ENCODE measurements at places on chromosomes 3 and 15. TPM values are rescaled to one million over a fixed set of nuclear protein-coding genes. Genes with fewer than 3 reads are reported as not detected.
A peak's percentile ranks its signal among the peaks of the same experiment; 100 is the strongest.

Gene DUOXA2
- not detected for polyA plus RNA-seq

DNA sequence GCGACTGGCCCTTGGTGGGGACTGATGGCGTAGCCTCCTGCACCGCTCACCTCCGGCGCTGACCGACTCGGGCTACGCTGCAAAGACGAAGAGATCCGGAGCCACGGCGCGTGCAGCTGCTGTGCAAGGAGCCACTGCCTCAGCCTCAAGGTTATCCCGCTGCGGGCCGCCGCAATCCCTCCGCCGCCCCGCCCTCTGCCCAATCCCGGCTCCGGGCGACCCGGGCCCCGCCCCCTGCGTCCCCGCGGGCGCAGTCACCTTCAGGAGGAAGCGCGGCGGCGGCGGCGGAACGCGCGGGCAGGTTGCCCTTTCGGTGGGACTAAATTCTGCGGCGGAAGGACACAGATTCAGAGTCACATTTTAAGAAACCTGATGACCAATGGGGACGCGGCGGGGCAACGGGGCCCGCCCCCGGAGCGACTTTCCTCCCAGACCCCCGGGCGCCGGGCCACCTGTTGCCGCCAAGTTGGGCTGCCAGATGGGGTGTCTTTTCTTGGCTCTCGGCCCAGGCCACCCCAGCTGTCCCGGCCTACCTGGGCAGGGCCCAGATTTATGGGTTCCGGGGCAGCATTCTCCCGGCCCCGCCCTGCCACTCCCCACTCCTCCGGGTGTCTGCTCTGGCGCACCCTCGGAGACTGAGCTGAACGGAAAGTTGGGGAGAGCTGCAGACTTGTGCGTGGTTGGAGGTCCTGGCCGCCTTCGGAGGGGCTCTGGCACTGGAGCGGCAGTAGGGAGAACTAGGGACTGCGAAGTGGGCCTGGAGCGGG, at the start of gene PKM:
TSS of gene PKM (minus strand) at position 125 of the 767 bp plus-strand sequence. CDS start 12,093 bp downstream, outside the sequence.
- peak; percentile 97 for DNase-seq

Gene SERPINI1
- polyA plus RNA-seq, result 39.9 TPM

Gene POLQ
- 9.7 TPM for polyA plus RNA-seq

- no peak for DNase-seq
Observed at GRCh38 chr15:98070137-98070536, 109.6 kb downstream of the ARRDC4 start.

Gene LRRC3B
- polyA plus RNA-seq, result 1.8 TPM

DNA sequence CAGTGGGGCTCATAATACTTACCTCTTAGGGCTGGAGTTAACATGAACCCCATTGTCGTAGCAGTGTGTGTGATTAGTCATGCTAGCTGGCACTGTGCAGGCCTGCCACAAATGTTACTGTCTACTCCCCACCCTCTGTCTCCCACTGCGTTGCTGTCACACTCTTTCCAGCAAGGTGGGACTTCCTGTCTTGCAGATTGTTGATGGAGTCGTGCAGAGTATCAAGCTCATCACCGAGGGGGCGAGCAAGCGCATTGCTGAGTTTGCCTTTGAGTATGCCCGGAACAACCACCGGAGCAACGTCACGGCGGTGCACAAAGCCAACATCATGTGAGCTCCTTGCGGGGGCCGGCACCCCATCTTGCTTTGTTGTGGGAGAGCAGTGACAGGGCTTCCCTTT, 12.9 kb downstream of the IDH3A start:
- DNase-seq, result no peak

DNA sequence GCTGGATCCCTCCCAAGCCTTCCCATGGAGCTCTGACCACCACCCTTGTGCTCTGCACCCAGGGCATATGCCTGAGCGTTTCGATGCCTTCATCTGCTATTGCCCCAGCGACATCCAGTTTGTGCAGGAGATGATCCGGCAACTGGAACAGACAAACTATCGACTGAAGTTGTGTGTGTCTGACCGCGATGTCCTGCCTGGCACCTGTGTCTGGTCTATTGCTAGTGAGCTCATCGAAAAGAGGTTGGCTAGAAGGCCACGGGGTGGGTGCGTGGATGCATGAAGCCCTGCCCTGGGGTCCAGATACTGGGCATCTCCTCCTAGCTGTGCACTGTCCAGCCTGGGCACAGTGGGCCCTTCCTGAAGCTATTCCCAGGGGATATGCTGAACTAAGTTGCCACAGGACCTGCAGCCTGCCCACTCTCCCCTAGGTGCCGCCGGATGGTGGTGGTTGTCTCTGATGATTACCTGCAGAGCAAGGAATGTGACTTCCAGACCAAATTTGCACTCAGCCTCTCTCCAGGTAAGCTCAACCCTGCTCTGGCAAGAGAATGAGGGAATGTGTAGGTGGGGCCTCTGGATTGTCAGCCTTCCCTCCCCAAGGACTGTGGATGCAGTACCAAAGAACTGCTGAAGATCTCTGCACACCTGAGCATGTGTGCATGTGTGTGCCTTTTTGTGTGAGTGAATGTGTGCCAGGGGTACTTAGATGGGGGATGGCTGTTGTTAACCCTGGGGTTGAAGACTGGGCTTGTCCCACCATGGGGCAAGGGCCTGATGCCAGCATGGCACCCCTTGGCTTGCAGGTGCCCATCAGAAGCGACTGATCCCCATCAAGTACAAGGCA, 2.1 kb downstream of the MYD88 start:
- DNase-seq, result no peak

- no peak for DNase-seq
Observed at GRCh38 chr15:74123658-74124057, 6.7 kb upstream of the ISLR2 start.

- DNase-seq, result no peak
Observed at GRCh38 chr3:150528354-150528797, 17.9 kb downstream of the SERP1 start.

DNA sequence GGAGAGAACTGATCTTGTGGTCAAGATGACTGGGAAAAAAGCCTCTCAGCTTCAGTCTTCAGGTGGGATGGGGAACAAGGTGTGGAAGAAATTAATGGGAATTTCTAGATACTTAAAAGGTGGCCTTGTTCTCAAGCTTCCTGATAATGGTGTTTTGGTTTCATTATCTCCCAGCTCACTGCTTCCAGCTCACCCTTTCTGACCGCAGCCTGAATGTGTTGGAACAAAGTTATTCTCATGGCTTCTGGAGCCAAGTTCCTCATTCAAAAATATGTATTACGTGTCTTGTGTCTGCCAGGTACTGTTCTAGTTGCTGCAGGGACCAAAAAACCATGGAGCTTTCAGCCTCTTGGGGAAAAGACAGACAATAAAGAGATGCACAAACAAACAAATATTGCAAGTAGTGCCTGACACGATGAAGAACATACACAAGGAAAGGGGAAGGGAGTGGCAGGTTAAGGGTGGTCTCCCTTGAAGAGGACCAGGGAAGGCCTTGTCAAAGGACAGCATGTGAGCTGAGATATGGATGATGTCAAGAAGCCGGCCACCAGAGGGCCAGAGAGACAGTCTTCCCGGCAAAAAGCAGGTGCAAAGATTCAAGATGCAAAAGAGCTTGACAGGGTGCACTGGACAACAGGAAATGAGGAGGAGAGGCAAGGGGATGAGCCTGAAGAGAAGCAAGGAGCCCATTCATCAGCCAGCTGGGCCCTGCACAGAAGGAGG, 35.5 kb downstream of the ARRDC4 start:
- peak; percentile 30 for DNase-seq

- no peak for DNase-seq
Observed at GRCh38 chr3:4695846-4696245, 202.7 kb downstream of the ITPR1 start.

Gene TEX55
- polyA plus RNA-seq, result not detected

DNA sequence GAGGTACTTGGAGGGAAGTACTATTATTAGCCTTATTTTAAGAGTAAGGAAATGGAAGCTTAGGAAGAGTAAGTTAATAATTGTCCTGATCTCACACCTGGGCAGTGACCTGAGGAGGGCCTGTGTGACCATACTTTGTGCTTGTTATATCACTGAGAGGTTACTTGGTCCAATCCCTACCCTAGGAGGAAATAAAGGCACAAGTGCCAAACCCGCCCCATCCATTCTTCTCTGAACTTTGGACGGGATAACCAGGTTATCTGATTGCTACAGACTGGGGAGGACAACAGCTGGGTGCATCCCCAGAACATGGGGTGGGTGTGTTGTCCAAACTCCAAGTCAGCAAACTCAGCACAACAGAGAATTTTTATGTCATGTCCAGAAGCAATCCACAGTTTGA, 77.7 kb upstream of the NR2E3 start:
- no peak for DNase-seq

- DNase-seq, result no peak
Observed at GRCh38 chr15:70806992-70807712, 43.8 kb upstream of the UACA start.

DNA sequence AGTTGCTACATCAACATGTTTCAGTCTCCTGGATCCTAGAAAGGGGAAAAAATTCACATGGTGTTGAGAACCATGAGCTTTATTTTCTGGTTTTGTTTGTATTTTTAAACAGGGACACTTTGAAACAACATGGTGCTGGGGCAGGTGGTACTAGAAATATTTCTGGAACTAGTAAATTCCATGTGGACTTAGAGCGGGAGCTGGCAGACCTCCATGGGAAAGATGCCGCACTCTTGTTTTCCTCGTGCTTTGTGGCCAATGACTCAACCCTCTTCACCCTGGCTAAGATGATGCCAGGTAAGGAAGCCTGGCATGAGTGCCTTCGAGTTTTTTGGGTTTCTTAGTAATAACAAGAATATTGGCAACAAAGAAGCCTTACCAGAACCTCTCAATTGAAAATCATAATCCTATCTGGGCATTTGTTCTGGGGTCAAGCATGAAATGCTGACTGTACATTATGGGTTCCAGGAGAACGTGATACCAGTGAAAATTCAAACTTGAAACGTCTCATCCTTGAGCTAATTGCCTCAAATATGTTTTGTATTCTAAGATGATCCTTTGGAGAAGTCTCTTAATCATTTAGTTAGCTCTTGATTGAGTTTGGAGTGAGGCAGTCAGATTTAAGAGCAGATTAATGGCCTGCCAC, 7.9 kb downstream of the ALAS1 start:
- no peak for DNase-seq

DNA sequence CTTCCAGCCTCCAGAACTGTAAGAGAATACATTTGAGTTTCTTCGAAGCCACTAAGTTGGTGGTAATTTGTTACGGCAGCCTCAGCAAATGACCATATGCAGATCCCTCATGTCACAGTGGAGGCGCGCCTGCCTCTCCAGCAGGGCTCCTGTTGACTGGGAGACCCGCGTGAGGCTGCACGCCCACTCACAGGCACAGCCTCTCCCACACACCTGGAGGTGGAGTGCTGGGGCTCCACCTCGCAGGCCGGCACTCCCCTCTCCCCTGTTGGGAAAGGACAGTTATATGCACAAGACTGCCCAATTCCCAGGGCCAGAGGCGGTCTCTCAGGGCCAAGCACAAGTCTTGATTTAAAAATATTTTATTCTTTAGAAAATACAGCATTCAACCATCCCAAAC, 2.8 kb upstream of the TLR9 start:
- no peak for DNase-seq

Gene SKOR1
- 0.70 TPM for polyA plus RNA-seq

- DNase-seq, result no peak
Observed at GRCh38 chr15:31268911-31269784, 57.5 kb upstream of the KLF13 start.

DNA sequence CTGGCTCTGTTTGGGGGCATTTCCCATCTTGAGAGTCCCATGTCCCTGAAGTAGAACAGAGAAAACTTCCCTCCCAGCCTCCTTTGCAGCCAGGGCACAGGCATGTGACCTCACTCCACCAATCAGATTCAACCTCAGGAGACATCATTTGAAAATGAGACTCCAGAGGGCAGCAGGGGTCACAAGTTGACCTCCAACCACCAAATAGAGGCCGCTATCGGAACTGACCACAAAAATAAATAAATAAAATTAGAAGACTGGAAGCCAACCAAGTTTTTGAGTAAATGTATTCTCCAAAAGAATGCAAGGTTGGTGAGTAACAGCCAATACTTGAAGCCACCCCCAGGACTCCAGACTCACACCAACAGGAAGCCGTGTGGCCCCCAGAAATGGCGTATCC, 106.5 kb downstream of the CHSY1 start:
- no peak for DNase-seq

DNA sequence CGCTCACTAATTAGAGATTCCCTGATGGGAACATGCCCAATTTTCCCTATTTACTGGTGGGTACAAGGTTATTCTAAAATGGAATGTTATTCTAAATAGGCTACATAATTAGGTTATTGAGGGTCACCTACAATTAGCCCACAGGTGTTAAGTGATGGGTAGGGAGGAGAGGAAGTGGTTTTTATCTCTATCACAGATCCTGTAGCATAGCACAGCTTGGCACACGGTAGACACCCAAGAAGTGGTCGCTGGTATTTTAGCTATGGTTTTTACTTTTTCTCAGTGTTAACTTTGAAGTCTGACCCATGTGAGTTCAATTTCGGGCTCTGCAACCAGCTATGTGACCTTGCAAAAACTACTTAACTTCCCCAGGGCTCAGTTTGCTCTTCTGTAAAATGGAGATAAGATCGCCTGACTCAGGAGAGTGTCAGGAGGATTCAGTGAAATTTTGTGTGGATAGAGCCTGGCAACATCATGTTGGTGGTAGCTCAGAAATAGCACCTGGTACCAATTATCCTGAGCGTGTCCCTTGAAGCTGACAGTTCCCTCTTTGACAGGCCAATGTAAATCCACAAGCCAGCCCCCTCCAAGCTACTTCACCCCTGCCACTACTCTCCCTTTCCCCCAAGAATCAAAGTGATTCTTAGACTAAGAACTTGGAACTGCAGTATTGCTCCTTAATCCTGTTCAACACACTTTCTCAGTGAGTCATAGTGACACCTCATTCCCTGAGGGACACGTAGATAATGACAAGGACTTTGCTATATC, 8.7 kb upstream of the LMCD1 start:
- no peak for DNase-seq

DNA sequence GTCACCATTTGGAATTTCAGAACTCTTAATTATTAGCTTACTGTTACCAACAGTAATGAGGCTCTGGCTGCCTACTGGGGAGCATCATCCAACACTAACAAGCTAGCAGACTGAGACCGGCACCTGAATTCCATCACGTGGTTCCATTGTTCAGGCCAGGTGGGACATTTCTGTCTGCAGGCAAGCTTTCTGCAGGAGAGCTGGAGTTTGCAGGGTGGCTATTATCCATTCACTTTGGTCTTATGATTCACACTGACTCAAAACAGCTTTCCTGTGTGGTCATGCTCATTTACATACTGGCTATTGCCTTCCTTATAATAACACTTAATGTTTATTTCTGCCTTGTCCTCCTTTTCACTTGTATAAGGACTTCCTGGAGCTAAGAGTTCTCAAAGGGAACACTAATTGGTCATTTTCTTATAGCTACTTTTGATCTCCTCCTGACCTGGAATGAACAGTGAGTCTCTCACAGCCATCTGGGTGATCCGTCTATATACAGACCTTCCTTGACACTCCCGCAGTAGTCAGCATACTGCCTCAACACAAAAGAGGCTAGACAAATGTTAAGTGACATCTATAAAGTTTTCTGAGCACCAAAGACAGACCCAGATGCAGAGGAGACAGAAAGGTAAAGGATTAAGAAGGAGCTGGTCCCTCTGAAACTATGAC, 695.4 kb downstream of the FHIT start:
- no peak for DNase-seq

GRCh38 chr3:87674397-87675161, 384.2 kb downstream of the CGGBP1 start:
- DNase-seq, result no peak

GRCh38 chr15:25374143-25374542, 64.7 kb downstream of the UBE3A start:
- DNase-seq, result no peak
